Kidney (tissue), 22 donors: ENCODE measurements at places on chromosomes 7 and 10. TPM values are rescaled to one million over a fixed set of nuclear protein-coding genes. Genes with fewer than 3 reads are reported as not detected.

- no peaks in the 10 kb centered on the region for H3K27me3 ChIP-seq
- H3K27ac ChIP-seq, result no peak overlapping the region
- H3K4me3 ChIP-seq, result no peak overlapping the region
- no peak for DNase-seq
- H3K36me3 ChIP-seq, result peaks cover 19% of the 10 kb centered on the region
These were observed 22.0 kb downstream of the MAD1L1 start for GRCh38 chr7:2210551-2211258.

DNA sequence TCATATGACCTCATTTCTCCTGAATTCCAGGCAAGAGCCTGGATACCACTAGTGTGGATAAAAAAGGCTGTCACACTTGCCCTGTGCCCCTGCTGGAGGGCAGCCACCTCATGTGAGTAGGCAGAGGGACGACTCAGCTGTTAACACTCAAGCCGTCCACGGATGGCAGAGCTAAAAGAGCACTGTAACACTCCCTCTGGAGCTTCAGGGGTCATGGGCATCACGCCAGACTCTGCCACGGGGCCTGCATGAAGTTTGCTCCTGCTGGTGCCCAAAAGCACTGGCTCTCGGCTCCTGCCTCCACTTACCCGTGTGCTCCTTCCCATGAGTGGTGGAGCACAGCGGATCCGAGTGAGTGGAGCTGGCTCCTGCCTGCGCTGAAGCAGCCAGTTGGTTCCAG is 919.8 kb upstream of the C7orf33 start:
- no peaks in the 10 kb centered on the region for H3K4me1 ChIP-seq
- DNase-seq, result no peak
- H3K27me3 ChIP-seq, result no peaks in the 10 kb centered on the region
- H3K36me3 ChIP-seq, result no peaks in the 10 kb centered on the region

DNA sequence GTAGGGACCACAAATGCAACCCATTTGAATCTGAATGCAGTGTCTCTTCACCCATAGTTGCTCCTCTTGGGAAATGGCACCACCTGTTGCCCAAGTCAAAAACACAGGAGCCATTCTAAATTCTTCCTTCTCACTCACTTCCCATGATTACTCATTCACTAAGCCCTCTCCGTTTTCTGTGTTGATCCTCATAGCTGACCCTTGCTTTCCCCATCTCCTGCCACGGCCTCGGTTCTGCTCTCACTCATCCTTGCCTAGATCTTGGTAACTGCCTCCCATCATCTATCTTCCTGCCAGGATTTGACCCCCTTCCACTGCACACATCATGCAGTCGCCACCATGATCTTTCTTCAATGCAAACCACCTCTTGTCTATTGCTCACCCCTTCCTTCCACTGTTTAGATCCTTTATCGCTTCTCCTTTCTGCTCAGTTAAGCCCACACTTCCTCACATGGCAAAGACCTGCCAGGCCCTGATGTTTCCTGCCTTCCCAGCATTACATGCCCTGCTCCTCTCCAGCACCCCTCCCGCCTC is 19.0 kb upstream of the CPN1 start:
- no peaks in the 10 kb centered on the region for H3K4me1 ChIP-seq
- no peak overlapping the region for H3K4me3 ChIP-seq
- no peaks in the 10 kb centered on the region for H3K36me3 ChIP-seq

GRCh38 chr10:101020427-101021075 is 10.4 kb downstream of the PDZD7 start:
- H3K27me3 ChIP-seq, result peaks cover 4% of the 10 kb centered on the region
- no peak for DNase-seq
- no peak overlapping the region for H3K4me3 ChIP-seq

Gene OIT3
- total RNA-seq, result not detected

Gene DOCK4
- 38.9 TPM for total RNA-seq
